ENCODE measurements at places on chromosomes 4 and X.

DNA sequence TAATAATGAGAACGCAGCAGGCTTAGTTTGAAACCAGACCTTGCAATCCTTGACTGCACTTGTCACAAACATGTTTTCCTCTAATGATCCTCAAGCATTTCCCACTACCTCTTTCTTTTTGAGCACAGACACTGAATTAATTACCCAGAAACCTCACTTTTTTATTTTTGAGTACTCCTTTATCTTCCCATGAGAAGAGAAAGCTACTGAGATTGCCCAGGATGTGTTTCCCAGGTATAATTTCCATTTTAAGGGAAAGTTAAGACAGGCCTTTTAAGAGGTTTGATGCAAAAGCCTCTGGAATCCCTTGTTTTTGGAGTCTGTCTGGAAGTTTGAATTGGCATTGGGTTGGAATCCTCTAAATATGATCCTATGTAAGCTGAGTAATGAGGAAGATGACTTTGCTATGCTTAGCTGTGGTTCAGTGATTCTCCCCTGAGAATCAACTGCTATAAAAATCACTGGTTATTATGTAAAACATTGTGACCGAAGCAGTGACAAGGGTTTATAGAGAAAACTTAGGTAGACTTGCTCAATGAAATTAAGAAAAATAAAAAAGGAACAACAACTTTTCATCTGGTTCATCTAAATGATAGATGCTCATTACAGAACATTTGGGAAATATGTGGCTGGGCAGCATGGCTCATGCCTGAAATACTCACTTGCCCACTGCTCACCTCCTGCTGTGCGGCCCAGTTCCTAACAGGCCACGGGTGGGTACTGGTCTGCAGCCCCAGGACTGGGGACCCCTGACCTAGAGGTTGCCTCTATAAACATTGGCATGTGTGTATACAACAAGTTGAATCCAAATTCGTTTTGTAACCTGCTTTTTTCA lies 10.8 kb upstream of the RHOH start:
- no peak for DNase-seq

DNA sequence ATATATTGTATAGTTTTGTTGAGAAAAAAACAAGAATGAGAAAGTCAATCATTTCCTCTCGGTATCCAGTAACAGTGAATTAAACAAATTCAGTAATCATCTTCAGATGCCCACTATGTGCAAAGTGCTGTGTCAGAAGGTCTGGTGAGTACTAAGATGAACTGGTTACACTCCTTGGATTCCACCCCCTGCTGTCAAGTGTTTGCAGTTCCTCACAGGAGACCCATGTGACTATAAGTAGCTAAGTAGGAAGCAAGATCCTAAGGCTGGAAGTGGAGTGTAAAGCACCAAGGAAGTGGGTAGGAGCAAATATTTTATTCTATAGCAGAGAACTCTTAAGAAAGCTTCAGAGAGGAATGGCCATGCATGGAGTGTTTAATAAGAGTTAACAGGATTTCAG lies 73.6 kb downstream of the SNX25 start:
- no peak for DNase-seq

GRCh38 chr4:26377328-26378311 lies 56.8 kb downstream of the RBPJ start:
- DNase-seq: peak; percentile 10

DNA sequence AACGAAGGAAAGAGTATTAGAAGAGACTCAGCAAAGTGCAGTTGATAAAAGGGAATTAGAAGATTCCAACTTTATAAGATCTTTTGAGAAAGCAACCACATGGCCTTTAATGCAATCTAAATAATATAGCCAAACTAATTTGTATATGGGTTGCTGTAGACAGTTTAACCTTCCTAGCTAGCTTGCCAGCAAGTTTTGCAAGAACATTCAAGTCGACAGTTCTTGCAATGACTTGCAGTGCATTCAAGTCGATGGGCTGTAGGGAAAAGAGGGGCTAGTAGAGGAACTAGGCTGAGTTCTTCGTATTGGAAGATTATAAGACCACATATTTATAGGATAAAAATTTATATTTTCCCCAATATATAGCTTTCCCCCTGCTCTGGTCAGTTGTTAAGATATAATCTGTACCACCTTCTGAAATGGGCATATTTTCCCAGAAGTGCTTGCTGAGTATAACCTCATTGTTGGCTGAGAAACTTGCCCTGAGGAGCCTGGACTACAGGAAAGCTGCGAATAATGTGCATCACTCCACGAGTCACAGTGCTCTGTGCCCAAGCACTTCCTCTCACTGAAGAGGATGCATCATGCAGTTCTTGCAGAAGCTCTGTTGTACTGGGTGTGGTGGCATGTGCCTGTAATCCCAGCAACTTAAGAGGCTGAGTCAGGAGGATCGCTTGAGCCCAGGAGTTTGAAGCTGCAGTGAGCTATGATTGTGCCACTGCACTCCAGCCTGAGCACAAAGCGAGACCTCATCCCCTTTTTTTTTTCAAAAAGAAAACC lies 56.7 kb downstream of the DOCK11 start:
- no peak for DNase-seq

DNA sequence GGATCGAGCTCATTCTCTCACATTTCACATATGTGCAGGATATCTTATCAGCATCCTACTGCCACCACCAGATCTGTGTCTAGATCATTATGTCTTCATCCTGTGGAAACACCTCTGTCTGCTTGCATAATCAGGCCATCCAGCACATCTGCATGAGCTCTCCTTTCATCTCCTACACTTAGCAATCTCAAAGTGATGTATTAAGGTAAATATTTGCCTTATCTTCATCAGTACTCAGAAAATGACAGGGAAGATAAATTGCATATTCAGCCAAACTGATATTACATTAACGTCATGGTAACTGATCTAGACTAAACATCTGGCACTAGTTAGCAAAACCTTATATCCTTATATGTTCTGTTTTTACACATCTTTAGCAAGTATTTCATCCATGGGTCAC lies 207.3 kb upstream of the PABPC4L start:
- no peak for DNase-seq

DNA sequence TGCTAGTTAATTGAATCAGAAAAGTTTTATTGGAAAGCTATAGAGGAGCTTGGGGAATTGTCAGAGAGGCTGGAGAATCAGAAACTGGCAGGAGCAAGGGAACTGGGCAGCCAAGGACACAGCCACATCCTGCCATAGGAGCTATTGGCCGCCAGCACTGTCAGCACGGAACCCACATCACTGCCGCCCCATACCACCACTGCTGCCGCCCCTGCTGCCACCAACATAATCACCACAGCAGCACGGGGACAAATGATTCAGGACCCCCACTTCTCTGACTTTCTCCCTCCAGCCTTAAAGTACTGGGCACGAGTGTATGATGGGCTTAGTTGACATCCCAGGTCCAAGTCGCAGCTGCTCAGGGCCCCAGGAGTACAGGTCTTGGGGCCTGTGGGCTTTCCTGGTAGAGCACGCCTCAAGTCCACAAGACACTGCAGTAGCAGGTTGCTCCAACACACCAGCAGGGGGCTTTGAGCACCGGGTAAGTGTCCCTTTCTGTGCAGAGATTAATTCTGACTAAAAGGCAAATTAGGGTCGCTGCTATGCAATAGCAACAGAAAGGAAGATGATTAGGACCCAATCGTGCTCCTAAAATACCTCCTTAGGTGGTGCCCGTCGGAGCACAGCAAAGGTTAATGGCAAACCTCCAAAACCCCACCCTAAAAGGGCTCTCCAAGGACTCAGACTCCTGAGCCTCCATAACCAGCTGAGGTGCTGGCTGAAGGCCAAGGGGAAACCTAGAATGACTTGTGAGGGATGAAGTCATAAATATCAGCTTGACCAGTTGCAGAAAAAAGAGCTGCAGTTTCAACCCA lies 6.9 kb downstream of the PJA1 start:
- no peak for DNase-seq

- no peak for DNase-seq
These were observed 331.8 kb downstream of the TEX13C start for GRCh38 chrX:125651426-125651825.

- no peak for DNase-seq
These were observed 102.7 kb downstream of the HS3ST1 start for GRCh38 chr4:11326021-11326420.

GRCh38 chrX:118780509-118780908 lies 43.1 kb upstream of the ZCCHC12 start:
- no peak for DNase-seq

GRCh38 chr4:190019023-190019858 lies 7.8 kb downstream of the FRG2 start:
- DNase-seq: no peak

GRCh38 chr4:26458157-26458561 lies 32.1 kb downstream of the CCKAR start:
- DNase-seq: no peak

- no peak for DNase-seq
These were observed 33.6 kb downstream of the LNX1 start for GRCh38 chr4:53557669-53558064.

GRCh38 chr4:90982813-90983212 lies 855.6 kb downstream of the CCSER1 start:
- no peak for DNase-seq

DNA sequence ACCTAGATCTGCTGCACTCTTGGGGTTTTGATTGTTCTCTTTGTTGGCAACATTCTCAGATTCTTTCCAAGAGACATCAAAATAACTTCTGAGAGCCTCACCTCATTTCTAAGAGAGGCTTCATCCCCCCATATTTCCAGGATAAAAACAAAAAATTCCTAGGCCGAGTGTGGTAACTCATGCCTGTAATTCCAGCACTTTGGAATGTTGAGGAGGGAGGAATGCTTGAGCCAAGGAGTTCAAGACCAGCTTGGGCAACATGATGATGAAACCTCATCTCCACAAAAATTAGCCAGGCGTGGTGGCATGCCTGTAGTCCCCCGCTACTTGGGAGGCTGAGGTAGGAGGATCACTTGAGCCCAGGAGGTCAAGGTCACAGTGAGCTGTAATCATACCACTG lies 477.0 kb downstream of the INPP4B start:
- DNase-seq: no peak

- no peak for DNase-seq
These were observed 20.2 kb upstream of the CTSO start for GRCh38 chr4:155973639-155974475.

GRCh38 chrX:115697806-115698205 lies 136.8 kb downstream of the PLS3 start:
- DNase-seq: no peak

GRCh38 chr4:184387351-184387750 lies 87.0 kb downstream of the IRF2 start:
- no peak for DNase-seq

DNA sequence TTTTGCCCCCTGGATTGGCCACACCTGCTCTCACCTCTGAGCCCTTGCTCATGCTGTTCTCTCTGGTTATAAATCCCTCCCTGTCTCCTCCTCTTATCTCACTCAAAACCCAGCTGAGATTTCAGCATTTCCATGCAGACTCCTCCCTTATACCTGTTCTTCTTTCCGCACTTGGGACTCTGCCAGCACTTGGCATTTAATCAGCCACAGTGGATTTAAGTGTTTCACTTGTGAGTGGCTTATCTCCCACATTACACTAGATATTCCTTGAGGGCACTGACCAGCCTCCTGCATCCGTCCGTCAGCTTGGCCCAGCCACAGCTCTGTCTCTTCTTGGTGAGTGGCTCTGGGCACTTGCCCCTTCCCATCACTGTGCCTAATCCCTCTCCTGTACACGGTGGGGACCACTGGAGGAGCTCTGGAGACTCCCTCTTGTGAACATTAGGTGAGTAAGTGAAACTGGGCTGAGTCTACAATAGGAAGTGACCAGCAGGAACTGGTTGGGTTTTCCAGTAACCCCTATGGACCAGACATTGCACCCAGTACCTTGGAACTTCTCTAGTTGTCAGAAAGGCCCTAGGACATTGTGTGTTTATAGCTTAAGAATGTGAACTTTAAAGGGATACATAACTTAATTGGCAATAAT lies 19.9 kb downstream of the FGFBP1 start:
- DNase-seq: no peak

DNA sequence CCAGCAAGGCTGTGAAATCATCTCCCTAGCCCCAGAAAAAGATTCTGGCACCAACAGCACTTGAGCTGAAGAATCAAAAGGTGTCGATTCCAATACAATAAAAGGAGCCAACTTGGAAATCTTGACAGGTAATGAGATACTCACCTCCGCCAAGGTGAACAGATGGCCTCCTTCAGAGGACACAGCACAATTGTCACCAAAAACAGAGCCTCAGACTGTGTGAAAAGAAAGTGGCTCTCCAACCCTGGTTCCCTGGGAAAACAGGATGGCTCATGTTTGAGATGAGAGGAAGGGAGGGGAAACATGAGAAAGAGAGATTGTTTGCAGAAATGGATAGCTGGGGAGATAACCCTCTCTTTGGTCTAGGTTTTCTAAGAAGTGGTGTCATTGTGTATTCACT lies 168.9 kb downstream of the HS3ST1 start:
- no peak for DNase-seq

GRCh38 chr4:88659055-88659889 lies 38.4 kb downstream of the NAP1L5 start:
- DNase-seq: peak; percentile 51

DNA sequence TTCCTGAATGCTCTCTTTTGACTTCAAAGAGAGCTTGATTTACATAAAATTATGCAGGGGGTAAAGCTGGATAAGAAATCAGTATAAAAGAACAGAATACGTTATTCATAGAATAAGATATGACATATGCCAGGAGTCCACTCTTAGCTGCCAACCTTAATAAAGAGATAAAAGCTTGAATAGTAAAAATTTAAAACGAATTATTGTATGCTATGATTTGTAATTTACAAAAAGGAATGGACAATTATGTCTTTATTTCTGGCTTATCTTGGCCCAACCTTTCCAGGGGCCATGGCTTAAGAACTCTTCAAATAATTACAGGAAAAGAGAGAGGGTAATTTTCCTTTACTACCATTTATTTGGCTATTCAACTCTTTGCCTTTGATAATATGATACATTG lies 192.2 kb upstream of the ITM2A start:
- no peak for DNase-seq

GRCh38 chrX:103999234-103999633 lies 14.3 kb downstream of the H2BW1 start:
- DNase-seq: peak; percentile 40

GRCh38 chrX:132986556-132986955 lies 28.1 kb upstream of the HS6ST2 start:
- DNase-seq: no peak

- DNase-seq: peak; percentile 35
These were observed 1364.4 kb downstream of the STIM2 start for GRCh38 chr4:28225050-28225449.

- DNase-seq: no peak
These were observed 27.3 kb downstream of the OFD1 start for GRCh38 chrX:13761606-13762414.

GRCh38 chr4:53618321-53618720 lies 27.0 kb upstream of the LNX1 start:
- DNase-seq: no peak

DNA sequence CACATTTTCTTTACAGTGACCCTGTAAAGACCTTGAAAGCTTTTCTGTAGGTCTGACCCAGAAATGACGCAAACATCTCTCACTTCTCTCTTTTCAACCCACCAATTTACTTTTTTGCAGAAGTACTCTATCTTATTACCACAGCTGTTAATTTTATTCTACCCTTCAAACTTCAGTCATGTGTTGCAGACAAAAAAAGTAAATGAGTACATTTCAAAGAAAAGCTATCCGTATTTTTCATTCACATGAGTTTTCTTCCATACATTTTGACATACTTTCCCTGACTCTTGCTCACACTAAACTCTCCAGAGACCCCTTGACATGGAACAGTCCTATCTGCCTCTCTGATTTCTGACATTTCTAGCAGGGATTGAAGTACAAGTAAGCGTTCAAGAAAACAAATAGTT lies 51.7 kb downstream of the SLC7A11 start:
- peak; percentile 11 for DNase-seq

- DNase-seq: no peak
These were observed 1.0 kb downstream of the GPR50 start for GRCh38 chrX:151177141-151178027.

GRCh38 chr4:1403591-1404572 lies 2.4 kb downstream of the NKX1-1 start:
- DNase-seq: no peak

Data from MM.1S (cell line).